NCI-H187 treated with DMSO at 0.1 percent for 48 hours (cell line): ENCODE measurements at places on chromosomes 1 and 21.

- DNase-seq = no peak
Observed at GRCh38 chr1:182366596-182366995, 25.0 kb downstream of the GLUL start.

- DNase-seq = no peak
Observed at GRCh38 chr1:162020150-162020549, 3.5 kb downstream of the OLFML2B start.

- DNase-seq = no peak
Observed at GRCh38 chr1:40939320-40940059, 40.0 kb upstream of the CTPS1 start.

- no peak for DNase-seq
Observed at GRCh38 chr1:116257341-116257767, 115.7 kb upstream of the ATP1A1 start.

DNA sequence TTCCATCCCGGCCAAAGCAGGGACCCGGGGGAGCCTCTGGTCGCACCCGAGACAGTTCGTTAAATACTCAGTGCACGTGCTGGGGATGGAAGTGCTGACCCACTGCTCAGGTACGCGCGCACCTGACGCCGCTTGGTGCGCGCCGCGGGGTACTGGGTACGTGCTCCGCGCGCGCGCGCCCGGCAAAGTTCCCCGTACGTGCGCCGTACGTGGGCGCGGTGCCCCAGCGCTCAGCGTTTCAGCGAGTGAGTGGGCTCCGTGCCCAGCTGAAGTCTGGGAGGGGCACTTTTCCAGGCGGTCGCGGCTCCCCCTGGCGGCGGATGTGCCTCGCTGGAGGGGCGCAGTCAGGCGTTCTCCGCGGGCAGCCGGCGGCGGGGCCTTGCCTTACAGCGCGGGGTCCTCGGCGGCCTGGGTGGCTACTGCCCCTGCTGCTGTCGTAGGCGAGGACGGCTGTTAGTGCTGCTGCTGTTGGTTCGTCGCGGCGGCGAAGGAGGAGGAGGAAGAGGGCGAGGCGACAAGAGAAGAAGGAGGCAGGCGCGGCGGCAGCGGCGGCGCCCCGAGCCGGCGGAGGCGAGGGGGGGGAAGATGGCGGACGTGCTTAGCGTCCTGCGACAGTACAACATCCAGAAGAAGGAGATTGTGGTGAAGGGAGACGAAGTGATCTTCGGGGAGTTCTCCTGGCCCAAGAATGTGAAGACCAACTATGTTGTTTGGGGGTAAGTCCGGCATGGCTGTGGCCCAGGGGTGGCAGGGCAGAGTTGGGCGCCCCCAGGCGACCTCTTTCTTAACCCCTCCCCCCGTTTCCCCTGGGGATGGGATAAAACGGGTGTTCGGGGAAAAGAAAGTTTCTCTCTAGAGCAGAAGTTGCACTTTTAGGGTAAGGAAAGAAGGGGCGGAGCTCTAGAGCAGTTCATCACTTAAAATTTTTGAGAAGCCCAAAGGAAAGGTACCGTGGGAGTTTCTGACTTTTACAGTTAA lies at the start of gene CDC73:
CDC73 (plus strand) TSS at position 416 of the 978 bp plus-strand sequence; CDS start at position 586, 170 bp downstream.
- peak; percentile 90 for DNase-seq

DNA sequence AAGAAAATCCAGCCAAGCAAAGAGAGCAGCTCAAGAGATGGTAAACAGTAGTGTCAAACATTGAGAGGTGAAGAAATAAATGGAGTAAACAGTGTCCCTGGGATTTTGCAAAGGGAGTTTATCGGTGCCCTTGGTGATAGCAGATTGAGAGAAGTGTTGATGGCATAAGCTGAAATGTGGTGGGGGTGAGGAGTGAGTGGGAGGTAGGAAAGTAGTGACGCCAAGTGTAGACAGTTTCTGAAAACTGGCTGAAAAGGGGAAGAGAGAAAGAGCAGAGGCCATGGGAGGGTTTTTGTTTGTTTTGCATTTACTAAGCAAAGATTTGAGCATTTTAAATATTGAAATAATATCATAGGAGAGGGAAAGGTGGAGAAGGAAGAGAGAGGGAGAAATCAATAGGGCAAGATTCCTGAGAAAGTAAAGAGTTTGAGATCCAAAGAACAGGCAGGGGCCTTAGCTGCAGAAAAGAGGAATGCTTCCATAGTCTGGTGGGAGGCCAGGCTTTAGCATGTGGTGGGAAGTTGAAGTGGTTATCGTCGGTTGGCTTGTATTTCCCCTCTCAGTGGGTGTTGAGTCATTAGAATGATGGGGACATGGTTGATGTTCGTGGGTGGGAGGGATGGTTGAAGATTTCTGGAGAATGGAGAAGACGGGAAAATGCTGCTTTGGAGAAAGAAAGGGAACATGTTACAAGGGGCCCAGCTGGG lies 26.8 kb upstream of the RASAL2 start:
- DNase-seq = no peak

GRCh38 chr1:50720457-50721053 lies 239.5 kb downstream of the FAF1 start:
- no peak for DNase-seq

DNA sequence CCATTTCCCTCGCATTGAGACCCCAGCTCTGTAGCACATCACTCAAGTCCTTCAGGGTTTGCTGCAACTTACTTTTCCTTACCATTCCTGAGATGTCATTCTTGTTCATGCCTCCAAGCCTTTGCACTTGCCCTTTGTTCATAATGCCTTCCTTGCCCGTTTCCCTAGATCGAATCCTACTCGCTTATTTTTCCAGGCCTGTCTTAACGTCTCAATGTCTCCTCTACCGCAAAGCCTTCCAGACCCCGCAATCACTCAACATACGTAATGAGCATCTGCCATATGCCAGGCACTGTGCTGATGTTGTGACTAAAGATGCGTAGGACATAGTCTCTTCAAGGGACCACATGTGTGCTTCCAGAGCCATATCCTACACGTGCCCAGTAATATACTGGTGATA lies 31.1 kb upstream of the CNIH3 start:
- DNase-seq = no peak

DNA sequence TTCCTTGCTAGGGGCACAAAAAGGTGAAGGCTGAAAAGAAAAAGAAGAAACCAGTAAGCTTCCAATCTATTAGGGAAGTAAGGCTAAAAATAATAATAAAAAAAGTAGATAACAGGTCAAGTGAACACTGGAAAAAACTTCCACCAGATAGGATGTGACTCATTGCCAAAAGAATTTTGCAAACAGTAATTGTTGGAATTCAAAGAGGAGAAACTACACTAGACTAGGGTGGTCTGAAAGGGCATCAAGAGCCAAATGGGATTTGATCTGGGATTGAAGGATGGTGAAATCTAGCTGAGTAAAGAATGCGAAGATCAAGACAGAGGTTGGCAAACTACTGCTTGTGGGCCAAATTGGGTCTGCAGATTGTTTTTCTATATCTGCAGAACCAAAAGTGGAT lies 6.0 kb upstream of the ST6GALNAC3 start:
- no peak for DNase-seq

DNA sequence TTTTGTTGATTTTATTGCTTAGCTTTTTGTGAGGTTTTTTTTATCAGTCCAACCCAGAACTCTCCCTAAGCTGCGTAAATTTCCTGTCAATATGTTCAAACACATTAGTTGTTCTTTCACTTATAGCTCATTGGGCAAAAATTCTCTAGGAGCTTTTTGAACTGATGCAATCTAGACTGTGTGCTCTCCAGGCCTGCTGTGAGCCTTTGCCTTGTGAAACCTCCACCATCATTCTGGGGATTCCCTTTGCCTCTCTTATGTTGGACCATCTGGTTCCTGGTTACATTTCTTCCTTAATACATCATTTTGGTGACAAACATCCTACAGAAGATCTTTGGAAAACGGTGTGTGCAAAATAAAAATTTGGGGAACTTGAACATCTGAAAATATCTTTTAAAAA lies 247.2 kb downstream of the LRRC7 start:
- DNase-seq = no peak

- no peak for DNase-seq
Observed at GRCh38 chr21:30629200-30629599, 5.8 kb upstream of the KRTAP20-2 start.

GRCh38 chr1:93692983-93693591 lies 11.4 kb upstream of the BCAR3 start:
- DNase-seq = no peak

- no peak for DNase-seq
Observed at GRCh38 chr1:1173061-1173792, 453 bp upstream of the TTLL10 start.

DNA sequence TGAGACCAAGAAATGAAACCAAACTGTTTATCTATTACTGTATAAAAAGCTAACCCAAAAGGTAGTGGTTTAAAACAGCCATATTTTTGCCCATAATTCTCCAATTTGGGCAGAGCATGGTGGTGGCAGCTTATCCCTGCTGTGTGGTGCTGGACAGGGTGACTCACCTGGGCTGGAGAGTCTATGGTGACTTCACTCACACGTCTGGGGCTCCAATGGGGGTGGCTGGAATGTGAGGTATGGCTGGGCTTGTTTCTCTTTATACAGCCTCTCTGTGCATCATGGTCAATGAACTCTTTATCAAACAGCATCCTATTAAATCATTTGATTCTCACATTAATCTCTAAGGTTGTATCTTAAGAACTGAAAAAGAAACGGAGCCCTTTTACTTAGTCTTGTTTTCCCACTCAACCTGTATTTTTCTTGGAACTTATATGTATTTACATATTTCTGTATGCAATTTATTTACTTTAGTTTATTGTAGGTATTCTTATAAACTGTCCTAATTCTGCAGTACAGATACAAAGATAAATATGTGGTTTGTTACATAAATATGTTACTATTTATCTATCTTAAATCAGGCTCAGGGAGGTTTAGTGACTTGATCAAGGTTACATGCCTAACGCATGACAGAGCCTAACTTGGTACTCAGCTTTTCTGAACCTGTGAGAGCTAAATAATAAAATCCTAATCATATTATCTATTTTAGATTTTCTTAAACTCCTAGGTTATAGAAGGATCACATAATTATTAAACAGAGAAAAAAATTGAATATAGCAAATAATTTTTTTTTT lies 37.5 kb upstream of the WLS start:
- no peak for DNase-seq

DNA sequence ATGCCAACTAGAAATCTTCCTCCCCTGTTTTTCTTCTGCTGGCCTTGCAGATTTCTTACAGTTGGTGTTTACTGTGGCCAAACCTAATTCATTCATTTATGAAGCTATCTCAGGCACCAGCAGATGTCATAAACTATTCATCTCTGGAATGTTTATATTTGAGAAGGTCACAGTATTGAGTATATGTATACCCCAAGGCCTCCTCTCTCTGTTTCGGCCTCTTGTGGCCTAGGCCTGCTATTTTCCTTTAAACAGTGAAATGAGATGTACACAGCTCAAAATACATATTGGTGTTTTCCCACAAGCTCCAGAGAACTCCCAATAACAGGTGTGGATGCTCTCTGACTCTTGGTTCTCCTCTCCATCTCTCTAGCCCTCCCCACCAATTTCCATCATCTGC lies 520.7 kb upstream of the CAMK1G start:
- DNase-seq = no peak

DNA sequence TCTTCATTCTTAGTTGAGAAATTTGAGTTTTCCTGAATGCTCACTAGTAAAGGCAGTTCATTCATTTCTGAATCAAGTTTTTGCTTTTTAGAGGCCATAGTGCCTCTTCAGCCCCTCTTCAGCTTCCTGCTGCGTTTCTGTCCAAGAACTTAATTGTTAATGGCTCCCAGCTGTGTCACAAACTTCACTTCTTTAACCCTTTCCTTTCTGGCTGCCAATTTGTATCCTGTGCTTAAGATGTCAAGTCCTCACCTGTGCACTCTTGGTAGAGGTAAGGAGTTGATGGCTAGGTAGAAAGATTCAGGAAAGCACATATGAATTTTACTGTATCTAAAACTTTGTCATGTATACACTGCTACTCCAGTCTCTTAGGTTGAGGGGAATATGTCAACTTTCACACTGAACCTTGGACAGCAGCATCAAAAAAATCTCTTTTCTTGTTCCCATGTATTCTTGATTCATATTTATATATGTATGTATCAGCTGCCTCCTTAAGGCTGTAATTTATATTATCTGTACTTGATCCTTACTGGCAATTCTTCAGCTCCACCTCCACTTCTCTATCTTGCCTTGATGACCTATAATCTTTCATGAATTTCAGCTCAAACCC lies 612.8 kb downstream of the LMO4 start:
- no peak for DNase-seq

DNA sequence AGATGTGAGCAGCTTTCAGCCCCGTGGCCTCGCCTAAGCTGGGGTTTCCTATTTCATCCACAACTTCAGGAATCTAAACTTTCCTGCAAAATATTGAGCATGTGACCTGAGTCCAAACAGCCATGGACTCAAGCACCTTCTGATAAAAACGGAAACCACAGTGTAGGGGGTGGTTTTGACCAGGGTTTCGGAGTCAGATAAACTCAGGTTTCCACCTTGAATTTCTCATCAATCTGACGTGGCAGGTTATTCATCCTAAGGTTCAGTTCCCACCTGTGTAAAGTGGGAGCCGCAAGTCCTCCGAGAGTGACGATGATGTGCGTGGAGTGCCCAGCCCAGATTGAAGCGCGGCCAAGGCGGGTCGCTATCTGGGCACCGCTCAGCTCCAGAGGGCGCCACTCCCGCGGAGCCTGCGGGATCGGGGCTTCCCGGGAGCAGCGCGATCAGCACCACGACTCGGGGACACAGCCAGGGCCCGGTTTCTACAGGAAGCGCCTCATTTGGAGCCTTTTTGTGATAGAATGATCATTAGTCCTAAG lies 871 bp upstream of the ETS2 start:
- DNase-seq = no peak

- DNase-seq = no peak
Observed at GRCh38 chr1:70227439-70227838, 6.3 kb downstream of the SRSF11 start.

DNA sequence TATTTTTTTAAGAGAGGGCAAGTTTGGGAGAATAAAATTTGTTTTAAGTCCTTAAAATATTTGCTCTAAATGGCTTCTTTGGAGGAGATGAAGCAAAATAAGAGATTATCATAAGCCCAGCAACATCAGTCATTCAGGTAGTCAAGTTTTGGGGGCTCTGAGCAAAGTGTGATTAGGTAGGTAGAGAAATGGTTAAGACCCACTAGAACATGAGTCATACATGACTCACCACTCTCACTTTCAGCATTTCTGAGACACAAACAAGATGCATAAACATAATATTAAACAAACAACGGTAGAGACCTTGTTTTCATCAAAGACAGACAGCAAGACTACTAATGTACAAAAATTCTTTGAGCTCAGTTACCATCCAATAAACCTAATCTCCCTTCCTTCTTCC lies 272.2 kb downstream of the LMO4 start:
- DNase-seq = no peak
